ENCODE measurements at places on chromosomes 1 and 21.

GRCh38 chr1:57278558-57278957, 145.3 kb downstream of the DAB1 start:
- no peak for DNase-seq

- no peak for DNase-seq
Observed at GRCh38 chr21:36010801-36011200, 49.5 kb downstream of the SETD4 start.

DNA sequence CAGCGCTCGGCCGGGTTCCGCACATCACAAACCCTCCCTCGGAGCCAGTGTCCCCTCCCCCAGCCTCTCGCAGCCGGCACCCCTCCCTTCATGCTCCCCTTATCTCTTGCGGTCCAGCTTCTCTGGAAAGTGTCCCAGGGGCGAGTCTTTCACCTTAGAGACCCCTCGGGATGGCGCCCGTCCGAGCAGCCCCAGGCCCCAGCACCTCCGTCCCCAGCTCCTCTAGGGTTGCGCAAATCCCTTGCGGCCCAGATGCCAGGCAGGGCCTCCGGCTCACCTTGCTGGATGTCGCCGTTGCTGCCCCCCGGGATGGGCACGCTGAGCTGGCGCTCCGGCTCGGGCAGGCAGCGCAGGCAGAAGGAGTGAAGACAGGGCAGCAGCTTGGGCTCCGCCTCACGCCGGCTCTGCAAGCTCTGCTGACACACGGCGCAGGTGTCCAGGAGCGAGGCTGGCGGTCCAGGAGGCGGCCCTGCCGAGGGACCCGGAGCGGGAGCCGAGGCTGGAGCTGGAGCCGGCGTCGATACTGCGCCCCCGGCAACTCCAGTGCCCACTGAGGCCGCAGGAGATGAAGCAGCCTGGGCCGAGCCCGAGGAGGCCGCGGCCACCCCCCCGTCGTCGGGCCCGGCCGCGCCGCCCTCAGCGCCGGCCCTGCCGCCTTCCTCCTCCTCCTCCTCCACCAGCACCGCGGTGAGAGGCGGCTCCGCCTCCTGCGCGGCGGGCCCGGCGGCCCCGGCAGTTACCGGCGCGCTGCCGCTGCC, 550 bp downstream of the TRIM33 start:
- peak; percentile 49 for DNase-seq

- no peak for DNase-seq
Observed at GRCh38 chr1:3396411-3396810, 58.1 kb upstream of the ARHGEF16 start.

GRCh38 chr1:65924471-65924870, 131.8 kb downstream of the PDE4B start:
- DNase-seq = no peak

GRCh38 chr1:16155537-16156410, at the start of gene EPHA2:
Gene EPHA2, minus strand, starts transcription at chr1:16156069. Its CDS starts 137 bp downstream, at chr1:16155932.
- no peak for DNase-seq

GRCh38 chr1:191629836-191630235, 528.4 kb upstream of the RGS18 start:
- DNase-seq = no peak

GRCh38 chr1:175274368-175274767, 81.8 kb upstream of the KIAA0040 start:
- no peak for DNase-seq

GRCh38 chr1:24954631-24955030, 24.6 kb upstream of the RUNX3 start:
- DNase-seq = no peak

DNA sequence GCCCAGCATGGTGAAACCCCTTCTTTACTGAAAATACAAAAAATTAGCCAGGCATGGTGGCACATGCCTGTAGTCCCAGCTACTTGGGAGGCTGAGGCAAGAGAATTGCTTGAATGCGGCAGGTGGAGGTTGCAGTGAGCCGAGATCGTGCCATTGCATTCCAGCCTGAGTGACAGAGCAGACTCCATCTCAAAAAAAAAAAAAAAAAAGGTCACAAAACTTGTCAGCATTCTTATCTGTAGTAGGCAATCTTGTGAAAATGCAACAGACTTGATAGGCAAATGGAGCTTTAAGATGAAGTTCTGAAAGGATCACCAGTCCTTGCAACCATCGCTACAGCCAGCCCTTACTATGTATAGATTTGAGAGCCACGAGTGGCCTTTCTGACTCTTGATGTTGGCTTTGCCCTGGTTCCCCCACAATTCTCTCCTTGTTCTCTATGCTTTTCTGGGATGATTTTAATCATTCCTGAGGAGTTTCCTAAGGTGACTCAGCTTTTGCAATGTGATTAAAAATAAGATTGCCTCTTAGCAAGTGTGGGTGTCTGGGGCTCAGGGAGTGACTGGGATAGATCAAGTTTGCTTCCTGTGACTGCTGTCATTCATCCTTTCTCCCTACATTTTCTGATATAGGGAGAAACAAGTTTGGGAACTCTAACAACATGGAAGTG, 7.1 kb upstream of the MAP1LC3C start:
- DNase-seq = no peak

GRCh38 chr1:241459186-241459802, 60.3 kb downstream of the FH start:
- no peak for DNase-seq

DNA sequence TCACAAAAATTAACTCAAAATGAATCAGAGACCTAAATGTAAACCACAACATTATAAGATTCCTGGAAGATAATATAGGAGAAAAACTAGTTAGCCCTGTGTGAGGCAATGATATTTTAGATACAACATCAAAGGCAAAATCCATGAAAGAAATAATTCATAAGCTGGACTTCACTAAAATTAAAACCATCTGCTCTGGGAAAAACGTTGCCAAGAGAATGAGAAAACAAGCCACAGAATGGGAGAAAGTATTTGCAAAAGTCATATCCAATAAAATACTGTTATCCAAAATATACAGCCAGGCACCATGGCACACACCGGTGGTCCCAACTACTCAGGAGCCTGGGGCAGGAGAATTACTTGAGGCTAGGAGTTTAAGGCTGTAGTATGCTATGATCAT, 70.3 kb downstream of the SYF2 start:
- DNase-seq = no peak

DNA sequence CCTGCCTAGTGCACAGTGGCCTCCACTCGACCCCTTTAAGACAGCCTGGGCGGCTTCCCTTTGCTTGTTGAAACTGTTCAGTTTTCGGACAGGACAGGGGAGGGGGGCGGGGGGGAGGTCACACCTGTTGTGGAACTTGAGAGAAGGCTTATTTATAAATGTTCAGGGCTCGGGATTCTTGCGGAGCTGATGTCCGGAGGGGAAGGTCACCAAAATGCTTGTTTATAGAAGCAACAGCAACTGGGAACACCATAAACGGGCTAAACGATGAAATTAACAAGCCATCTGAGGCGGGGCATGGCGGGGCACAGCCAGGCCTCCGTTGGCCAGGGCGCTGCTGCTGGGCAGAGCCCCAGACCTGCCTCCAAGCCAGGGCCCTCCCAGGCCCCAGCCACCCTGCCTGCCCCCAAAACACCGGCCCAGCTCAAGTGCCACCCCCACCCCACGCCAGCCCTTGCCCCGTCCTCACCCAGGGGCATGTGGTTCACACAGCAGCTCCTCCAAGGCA, 59.8 kb upstream of the CASZ1 start:
- no peak for DNase-seq

- no peak for DNase-seq
Observed at GRCh38 chr1:212077028-212077427, 41.5 kb downstream of the DTL start.

DNA sequence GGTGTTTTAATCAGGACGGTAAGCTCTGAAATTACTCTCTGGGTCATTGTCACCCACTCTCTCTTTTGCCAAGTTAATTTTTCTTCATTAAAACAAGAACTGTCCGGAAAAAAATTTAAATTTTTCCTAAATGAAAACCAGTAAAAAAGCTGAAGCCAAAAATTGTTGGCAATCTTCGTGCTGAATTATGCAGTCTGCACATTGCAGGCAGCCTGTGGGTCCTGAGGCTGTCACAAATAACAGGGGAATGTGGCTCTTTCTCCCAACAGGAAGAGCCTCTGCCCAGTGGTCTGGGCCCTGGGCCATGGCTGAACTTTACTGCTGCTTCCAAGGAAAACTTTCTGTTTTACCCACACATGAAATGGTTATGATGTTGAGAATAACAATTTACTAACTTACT, 153.9 kb upstream of the SPAG17 start:
- DNase-seq = no peak

DNA sequence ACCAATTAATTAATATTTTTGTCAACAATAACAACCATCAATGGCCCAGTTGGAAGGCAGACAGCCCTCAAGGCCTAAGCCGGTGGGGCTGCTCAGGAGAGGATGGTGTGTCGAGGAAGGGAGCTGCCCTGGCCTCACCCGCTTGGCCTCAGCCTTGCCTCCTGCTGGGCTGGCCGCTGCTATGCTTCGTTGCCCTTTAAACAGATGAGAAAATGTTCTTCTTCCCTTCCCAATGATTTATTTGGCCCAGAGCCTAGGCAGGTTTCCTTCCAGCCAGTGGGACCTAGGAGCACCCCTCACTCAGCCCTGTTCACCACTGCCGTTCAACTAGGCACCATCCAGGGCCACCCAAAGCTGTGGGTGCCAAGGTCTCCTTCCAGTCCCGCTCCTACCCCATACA, 3.1 kb upstream of the ADGRB2 start:
- no peak for DNase-seq

- no peak for DNase-seq
Observed at GRCh38 chr1:153505576-153505975, 30.2 kb downstream of the S100A6 start.

DNA sequence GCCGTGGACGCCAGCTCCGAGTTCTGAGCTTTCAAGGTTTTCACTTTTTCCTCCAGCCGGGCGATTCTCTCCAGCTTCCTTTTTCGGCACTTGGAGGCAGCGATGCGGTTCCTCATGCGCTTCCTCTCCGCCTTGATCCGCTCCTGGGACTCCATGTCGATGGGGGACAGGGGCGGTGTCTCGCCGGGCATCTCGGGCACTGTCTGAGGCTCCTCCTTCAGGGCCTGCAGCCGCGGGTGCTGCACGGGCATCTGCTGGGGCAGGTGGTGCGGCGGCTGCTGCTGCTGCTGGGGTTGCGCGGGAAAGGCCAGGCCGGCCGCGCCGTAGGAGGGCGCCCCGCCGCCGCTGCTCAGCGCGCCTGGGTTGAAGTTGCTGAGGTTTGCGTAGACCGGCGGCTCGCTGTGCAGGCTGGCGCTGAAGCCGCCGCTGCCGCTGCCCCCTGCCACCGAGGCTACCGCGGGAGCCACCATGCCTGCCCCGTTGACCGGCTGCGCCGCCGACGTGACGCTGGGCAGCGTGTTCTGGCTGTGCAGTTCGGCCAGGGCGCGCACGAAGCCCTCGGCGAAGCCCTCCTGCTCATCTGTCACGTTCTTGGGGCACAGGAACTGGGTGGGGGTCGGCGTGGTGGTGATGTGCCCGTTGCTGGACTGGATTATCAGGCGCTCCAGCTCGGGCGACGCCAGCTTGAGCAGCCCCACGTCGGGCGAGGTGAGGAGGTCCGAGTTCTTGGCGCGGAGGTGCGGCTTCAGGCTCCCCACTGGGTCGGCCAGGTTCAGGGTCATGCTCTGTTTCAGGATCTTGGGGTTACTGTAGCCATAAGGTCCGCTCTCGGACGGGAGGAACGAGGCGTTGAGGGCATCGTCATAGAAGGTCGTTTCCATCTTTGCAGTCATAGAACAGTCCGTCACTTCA, 1.4 kb downstream of the JUN start:
- no peak for DNase-seq

- DNase-seq = no peak
Observed at GRCh38 chr21:28636752-28637691, 355.7 kb downstream of the LTN1 start.

- no peak for DNase-seq
Observed at GRCh38 chr1:67825591-67825990, 7.7 kb downstream of the GNG12 start.

DNA sequence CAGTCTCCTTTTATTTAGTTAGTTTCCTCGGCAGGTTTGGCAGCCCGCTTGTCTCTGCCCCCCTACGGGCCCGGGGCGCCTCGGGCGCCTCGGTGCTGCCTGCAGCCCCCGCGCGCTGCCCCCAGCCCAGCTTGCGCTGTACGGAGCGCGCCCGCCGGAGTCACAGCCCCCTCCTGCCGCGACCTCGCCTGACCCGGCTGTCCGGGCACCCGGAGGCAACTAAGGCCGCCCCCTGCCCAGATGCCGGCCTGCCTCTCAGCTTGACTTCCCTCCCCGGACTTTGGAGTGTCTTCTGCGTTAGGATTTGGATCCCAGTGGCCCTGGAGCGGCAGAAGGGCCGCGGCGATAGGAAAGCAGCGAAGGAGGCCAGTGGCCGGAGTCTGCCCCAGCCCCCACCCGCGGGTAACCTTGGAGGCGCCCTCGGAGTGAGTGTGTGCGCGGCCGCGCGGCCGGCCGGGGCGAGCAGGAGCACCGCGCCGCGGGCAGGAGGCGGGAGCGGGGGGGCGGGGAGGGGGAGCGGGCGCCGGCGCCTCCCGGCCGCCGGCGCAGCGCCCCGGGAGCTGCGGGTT, 7.6 kb downstream of the CDKN2C start:
- DNase-seq = no peak

DNA sequence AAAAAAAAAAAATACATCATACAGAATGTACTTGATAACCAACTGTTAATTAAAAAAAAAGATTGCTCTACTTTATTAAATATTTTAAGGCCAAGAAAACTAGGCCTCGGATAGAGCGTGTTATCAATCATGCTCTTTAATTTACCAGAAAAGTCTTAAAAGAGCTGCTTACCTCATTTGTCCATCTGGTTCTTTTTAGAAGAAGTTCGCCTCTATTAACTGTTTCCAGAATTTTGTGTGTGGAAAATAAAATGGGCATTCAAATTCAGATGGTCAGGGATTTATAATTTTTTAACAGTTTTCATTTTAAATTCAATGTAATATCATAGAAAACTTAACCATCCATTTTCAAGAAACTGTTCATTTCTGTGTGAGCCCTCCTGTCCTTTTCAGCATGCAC, 53.8 kb downstream of the KCNK1 start:
- DNase-seq = no peak

DNA sequence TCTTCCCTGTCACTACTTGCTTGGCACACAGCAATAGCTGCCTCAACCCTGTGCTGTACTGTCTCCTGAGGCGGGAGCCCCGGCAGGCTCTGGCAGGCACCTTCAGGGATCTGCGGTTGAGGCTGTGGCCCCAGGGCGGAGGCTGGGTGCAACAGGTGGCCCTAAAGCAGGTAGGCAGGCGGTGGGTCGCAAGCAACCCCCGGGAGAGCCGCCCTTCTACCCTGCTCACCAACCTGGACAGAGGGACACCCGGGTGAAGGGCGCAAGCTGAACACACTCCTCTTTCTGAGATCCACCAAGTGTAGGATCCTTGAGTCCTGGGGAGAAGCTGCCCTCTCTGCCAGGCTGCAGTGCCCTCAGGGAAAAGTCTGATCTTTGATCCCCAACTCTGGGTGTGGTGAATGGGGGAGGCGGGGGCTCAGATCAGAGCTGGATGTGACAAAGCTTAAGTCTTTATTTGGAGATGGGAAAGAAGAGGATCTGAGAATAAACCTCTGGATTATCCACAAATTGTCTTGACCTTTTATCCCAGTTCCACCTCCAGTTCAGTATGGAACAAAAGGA, 1.2 kb downstream of the RXFP4 start:
- DNase-seq = no peak

GRCh38 chr1:153507926-153508583, 27.7 kb downstream of the S100A6 start:
- DNase-seq = no peak

Data from GM18507 (cell line).